ENCODE measurements at places on chromosomes 2 and 18.

DNA sequence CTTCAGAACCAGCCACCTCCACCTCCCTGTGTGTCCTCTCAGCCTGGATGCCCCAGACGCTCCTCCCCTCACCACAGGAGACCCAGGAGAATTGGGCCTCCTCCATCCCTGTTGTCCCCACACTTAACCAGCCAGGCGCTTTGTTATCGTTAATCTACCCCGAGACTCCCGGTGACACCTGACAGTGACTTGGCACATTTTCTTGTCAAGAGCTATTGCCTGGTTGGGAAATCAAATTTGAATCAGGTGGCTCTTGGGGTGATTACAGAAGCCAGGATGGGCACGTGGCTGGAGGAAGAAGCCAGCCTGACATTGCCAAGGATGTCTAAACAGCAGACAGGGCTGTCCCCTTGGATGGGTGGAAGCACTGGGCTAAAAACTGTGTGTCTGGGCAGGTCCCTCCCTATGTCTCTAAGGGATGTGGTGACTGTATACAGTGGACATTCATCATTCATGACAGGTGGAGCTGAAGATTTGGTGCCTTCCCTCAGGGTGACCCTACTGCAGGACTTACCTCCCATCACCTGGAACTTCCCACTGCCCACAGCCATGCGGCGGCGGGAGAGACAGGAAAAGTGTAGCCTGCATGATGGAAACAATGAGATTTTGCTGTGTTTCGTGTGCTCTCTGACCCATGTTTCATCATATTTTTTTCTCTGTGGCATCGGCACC, 157.2 kb upstream of the CAPN13 start:
- DNase-seq, result no peak

- no peak for DNase-seq
Measured at GRCh38 chr2:241803387-241804325, 5.3 kb upstream of the NEU4 start.

GRCh38 chr18:56469582-56469981, 168.8 kb downstream of the TXNL1 start:
- no peak for DNase-seq

GRCh38 chr2:174778085-174778981, 14.1 kb upstream of the CHRNA1 start:
- no peak for DNase-seq

GRCh38 chr2:190634381-190634780, 14.5 kb upstream of the NAB1 start:
- DNase-seq, result no peak

DNA sequence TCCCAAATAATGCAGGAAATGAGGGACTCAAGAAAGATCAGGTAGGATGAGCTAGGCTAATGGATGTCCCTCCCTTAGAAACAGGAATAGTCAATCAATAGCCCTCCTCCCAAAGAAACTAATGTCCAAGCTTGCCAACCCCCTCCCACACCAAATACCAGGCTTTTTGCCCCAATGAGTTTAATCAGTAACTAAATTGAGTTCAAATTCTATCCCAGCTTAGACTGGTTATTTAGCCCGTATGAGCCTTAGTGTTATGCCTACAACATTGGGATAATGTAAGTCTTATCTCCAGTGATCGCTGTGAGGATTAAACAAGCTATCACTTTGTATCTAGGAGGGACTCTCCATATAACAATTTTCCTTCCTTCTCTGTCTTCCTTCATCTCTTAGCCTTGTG, 310.7 kb downstream of the DPP10 start:
- no peak for DNase-seq

- DNase-seq, result no peak
Measured at GRCh38 chr2:223563462-223563861, 38.7 kb downstream of the SCG2 start.

DNA sequence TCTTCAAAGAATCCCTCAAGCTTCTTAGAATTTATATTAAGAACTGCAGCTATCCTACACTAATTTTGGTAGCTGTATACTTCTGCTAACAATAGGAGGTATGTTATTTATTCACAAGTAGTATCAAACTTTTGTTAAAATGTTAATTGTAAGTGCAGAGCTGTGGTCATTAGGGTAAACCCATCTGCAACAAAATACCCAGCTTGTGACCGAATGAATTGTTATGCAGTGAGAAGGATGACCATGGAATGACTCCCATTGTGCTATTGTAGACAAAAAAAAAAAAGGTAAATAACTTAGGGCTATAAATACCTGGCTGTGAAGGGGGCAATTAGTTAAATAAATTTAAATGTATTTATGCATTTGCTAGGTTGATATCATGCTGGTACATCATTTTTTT, 186.1 kb downstream of the ADCYAP1 start:
- no peak for DNase-seq

GRCh38 chr18:65990944-65991708, 240.3 kb downstream of the CDH7 start:
- no peak for DNase-seq

- no peak for DNase-seq
Measured at GRCh38 chr2:159089543-159089942, 121.1 kb downstream of the TANC1 start.

DNA sequence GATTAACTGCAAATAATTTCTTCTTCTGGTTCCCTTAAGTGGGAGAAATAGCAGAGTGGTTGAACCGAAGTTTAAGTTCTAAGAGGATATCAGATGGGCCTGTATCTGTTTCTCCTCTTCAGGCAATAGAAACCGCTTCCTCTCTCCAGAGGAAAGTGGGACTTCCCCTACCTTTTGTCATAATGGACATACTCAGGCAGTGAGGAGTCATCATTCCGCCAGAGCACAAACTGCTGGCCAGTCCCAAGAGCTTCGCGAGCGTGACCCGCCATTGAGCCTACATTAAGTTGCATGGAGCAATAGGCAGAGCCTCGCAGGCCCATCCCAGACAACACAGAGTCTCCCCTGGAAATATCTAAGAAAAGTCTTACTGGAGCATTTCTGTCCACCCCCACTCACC, 158.9 kb downstream of the LDLRAD4 start:
- no peak for DNase-seq

DNA sequence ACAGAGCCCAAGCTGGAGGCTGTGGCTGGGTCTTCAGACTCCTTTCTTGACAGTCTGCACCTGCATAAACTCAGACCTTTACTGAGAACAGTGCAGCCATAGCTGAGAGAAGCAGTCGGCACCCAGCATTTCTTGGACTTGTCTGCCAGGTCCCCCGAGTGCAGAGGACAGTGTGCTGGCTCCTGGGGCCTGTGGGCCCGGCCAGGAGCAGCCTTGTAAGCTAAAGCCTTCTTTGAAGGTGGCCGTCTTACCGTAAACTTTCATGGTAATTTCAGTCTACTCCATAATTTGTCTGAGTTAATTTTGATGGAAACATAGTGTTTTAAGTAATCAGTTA, 70.9 kb downstream of the LRRFIP1 start:
- DNase-seq, result no peak

GRCh38 chr2:12074126-12074844, 327.9 kb downstream of the LPIN1 start:
- no peak for DNase-seq

DNA sequence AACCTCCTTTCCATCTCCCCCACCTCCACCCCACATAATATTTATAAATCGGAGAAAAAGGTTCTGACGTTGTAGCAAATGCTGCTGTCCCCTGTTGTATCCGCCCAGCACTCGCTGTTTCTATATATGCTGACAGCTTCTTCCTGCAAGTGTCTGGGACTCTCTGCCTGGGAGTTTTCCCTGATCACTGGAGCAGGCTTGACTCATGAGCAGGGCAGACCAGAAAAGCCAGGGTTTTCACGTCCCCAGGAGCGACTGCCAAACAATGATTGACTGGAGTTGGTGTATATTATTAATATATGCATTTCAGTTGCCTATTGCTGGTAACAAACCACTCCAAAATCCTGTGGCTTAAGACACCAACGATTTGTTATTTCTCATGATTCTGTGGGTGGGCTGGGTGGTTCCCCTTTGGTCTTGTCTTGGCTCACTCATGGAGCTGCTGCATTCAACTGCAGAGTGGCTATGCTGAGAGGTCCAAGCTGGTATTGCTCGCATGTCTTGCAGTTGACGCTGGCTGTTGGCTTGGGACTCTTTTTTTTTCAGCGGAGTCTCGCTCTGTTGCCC, 21.2 kb upstream of the ASXL2 start:
- no peak for DNase-seq

- no peak for DNase-seq
Measured at GRCh38 chr2:162710287-162710890, 128.2 kb downstream of the KCNH7 start.

- peak; percentile 57 for DNase-seq
Measured at GRCh38 chr2:222753251-222753824, 81.9 kb downstream of the MOGAT1 start.

GRCh38 chr2:11305338-11305737, 39.1 kb downstream of the ROCK2 start:
- DNase-seq, result no peak

- no peak for DNase-seq
Measured at GRCh38 chr2:32455816-32456215, 99.0 kb downstream of the BIRC6 start.

GRCh38 chr18:75249175-75249518, 38.5 kb downstream of the TSHZ1 start:
- no peak for DNase-seq

- DNase-seq, result no peak
Measured at GRCh38 chr18:50558157-50558556, 1.7 kb upstream of the MAPK4 start.

GRCh38 chr2:1731963-1732768, 12.1 kb downstream of the PXDN start:
- no peak for DNase-seq

- no peak for DNase-seq
Measured at GRCh38 chr2:168912901-168913369, 11.8 kb downstream of the G6PC2 start.

DNA sequence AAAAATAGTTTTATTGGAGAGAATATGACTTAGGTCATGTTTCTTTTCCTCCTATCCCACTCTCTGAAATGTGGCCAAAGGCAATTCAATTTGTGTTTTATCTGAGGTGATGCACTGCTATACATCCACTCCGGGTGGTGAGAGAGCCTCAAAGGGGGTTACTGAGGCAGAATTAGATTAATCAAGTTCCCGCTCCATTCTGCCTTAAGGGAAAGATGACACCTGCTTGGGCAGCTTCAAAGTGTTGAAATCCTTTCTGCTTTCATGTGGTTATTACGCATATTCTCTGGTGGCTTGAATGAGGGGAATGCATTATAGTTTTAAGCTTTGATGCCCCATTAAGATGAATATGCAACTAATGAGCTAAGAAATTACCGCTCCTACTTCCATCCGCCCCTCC, 213.0 kb upstream of the TMEFF2 start:
- DNase-seq, result no peak

DNA sequence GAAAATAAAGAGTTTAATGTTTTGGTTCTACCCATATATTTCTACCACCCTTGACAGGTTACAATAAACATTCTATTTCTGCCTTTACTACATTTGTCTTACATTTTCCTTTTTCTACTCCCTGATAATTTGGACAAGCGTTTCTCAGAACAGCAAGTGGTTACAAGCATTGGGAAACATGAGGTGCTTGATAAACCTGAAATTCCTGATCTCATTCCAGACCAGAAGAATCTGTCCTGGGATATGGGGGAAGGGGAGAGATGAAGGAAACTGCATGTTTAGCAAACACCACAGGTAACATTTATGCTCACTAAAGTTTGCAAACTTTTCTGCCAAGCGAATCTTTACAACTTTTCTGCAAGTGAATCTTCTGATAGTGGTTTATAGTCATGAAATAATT, 28.3 kb upstream of the DSC1 start:
- no peak for DNase-seq

GRCh38 chr18:9906481-9906880, 7.3 kb upstream of the VAPA start:
- no peak for DNase-seq

- no peak for DNase-seq
Measured at GRCh38 chr2:142734231-142734630, 143.2 kb upstream of the KYNU start.

DNA sequence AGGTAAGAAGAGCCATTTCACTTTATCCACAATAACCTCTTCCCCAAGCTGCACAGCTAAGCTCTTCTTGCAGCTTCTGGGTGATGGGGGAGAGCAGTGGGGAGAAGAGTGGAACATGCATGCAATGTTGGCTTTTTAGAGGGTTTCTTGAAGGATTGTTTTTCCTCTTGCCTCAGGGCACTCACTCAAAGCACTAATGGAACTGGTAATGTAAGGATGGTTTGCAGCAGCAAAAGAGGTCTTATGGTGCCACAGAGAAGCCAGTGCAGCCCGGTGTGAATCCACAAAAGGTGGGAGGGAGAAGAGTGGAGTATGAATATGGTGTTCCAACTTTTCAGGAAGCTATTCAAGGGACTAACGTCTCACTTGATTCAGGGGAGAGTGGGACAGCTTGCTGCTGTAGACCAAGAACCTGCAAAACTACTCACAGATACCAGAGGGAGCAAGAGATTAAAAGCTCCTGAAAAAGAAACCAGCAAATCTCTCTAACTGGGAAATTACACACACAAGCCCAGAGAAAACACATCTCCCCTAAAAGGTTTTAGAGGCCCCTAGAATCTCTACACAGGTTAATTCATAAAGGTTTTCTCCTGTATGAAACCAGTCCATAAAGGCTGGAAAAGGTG, 116.4 kb downstream of the CHN1 start:
- no peak for DNase-seq

- no peak for DNase-seq
Measured at GRCh38 chr2:136017786-136018185, 32.4 kb upstream of the DARS1 start.

DNA sequence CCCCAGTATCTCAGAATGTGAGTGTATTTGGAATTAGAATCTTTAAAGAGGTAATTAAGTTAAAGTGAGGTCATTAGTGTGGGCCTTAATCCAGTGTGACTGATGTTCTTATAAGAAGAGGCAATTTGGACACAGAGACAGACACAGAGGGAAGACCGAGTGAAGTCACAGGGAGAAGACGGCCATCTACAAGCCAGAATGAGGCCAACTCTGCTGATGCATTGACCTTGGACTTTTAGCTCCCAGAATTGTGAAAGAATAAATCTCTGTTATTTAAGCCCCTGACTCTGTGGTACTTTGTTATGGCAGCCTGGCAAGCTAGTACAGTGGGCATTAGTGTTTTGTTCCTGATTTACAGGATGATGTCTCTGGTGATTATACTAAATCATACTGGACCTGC, 64.6 kb downstream of the LTBP1 start:
- no peak for DNase-seq

DNA sequence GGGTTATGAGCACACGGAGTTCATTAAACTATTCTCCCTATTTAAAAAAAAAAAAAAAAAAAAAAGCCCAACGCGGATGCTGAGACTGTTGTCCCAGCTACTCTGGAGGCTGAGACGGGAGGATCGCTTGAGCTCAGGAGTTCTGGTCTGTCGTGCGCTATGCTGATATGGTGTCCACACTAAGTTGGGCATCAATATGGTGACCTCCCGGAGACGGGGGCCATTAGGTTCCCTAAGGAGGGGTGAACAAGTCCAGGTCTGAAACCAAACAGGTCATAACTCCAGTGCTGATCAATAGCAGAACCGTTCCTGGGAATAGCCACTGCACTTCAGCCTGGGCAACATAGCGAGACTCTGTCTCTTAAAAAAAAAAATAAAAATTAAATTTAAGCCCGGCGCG, 12.9 kb upstream of the ANKRD53 start:
- no peak for DNase-seq

Measured in NCI-H1417 treated with DMSO at 0.1 percent for 48 hours (cell line).